ENCODE measurements at places on chromosomes 4 and X.

DNA sequence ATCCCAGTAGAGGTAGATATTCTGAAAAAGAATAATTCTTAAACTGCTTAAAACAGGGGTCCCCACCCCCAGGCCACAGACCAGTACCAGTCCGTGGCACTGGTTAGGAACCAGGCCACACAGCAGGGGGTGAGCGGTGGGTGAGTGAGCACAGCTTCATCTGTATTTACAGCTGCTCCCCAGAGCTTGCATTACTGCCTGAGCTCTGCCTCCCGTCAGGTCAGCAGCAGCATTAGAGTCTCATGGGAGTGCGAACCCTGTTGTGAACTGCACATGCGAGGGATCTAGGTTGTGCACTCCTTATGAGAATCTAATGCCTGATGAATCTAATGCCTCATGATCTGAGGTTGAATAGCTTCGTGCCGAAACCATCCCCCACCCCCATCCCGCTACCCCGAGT is 76.8 kb downstream of the FAM114A1 start:
- DNase-seq, result no peak

DNA sequence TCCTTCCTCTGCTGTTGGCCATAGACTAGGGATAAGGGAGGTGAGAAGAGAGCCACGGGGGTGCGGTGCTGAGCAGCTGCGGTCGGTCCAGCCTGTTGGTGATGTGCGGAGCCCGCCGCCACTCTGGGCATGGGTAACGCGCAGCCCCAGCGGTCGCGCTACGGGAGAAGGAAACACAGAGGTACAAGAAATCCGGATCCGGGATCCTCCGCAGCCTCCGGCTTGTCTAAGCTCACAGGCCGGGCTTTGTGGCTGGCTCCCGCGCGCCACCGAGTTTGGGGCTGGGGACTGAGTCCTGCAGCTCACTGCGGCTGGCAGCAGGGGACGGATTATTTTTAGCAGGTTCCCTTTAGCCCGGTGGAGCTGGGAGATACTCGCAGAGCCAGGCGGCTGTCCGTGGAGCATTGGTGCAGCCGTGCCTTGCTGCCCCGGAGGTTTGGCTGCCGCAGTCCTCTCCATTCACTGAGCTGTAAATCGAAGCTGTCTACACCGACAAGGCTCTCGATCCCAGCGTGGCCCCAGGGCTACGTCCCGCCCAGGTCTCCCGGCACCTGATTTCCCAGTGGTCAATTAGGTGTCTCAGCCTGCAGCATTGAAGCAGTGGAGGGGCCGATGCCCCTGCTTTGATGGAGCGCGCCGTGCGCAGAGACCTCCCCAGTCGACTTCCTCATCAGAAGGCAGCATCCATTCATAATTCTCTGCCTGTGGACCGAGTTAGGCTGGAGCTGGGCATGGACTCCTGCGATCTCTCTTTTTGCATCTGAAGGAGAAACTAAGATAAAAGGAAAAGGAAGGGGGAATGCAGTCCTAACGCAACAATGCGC is 81.9 kb upstream of the SCML1 start:
- peak; percentile 22 for DNase-seq

DNA sequence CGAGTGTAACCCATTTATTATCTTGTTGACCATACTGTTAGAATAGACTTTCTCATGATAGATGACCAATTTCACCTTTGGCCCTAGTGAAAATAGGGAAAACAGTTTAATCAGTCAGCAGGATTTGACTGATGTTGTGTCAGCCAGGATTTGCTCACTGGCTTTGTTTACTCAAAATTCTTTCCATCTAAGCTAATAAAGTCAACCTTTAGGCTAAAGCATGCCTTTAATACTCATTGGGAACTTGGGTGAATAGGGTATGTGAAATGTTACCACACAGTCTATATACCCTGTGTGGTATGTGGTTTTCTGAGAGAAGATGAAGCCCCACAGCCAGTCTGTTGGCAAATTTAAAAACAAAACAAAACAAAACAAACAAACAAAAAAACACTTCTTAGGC is 18.7 kb upstream of the SPANXB1 start:
- DNase-seq, result no peak

GRCh38 chr4:78477276-78477675 is 74.3 kb upstream of the ANXA3 start:
- peak; percentile 39 for DNase-seq

DNA sequence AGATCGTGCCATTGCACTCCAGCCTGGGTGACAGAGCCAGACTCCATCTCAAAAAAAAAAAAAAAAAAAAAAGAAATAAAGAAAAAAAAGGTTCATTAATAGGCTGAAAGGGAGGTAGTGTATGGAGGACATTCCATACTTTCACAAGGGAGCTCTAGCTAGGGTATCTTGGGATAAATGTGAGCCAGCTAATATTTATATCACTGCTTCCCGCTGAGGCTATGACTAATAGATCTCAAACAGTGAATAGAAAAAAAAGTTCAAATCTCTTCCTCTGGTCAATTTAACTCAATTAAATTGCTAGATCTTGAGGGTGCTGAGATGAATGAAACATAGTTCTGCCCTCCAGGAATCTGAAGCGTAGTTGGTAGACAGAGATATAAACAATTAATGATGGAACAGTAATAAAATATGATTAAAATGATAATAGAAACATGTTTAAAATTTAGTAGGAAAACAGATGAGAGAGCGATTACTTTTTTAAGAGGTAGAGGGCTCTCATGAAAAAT is 55.7 kb upstream of the SHISA3 start:
- peak; percentile 62 for DNase-seq

DNA sequence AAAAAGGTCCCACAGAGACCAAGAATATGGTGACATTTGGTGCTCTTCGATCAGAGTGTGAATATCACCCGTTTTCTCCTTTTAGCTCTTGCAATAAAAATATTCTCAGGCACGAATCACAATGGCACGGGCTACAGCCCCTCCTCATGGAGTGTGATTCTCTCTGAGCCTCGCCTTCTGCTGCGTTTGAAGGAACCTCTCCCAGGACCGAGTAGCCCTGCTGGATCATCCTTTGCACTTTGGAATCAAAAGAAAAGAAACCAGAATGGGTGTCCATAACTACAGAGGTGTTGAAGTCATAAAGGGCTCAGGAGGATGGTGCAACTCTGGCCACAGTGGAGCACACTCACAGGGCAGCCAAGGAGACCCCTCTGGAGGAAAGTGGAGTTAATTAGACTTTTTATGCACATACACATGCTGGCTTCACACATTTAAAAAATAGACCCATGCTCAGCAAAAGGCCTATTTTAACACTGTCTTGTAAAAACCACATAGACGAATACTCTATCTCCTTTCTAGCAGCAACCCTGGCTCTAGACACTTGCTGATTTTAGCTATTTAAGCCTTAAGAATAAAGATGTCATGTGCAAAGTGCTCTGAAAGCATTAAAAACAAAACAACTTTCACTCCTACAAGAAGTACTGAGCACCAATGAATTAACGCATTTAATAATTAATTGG is 19.1 kb downstream of the MAML3 start:
- DNase-seq, result no peak

DNA sequence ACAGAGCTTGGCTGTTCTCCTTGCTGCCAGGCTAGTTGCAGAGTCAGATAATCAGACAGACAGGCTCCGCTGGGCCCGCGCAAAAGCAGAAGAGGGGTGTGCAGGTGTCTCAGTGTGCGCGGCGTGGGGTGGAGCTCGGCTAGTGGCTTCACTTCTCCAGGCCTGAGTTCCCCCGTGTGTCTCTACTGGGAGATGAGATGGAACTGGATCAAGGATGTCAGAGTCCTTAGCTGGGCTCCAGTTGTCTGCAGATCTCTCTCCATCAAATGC is 21.1 kb downstream of the HTRA3 start:
- DNase-seq, result no peak

DNA sequence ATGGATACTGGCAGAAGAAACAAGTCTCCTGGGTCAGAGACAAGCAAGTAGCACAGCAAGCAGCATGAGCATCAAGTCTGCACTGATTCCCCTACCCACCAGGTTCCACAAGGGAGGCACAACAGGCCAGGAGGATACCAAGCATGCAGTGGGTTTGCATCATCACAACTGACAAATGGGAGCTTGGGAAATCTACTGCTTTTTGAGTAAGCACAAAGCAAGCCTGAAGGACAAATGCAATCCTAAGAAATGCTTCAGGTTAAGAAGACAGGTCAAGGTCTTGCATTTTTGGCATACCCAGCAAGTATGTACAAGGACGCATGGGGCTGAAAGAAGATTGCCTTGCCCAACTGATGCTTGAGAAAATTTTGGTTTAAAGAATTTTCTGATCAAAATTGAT is 279.6 kb downstream of the PDGFC start:
- no peak for DNase-seq

DNA sequence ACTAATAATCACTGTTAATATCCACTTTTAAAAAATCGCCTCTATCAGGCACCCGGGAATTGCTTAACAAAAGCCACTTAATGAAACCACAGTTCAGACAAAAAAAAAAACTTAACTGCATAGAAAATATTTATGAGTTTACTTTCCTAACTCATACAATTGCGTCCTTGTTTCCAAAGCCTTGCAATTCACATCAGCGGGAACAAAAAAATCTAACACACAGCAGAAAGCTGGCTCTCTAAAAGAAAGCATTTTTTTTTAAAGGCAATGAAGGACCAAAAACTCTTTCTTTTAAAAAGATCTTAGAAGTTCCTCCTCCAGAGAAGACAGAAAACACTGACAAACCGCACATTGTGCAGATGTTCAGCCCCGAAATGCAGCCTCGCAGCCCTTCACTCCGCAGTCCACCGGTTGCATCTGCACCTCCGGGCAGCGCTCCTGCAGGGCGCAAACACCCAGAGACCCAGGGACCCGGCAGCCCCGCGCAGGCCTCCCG is 812 bp downstream of the FAT1 start:
- peak; percentile 54 for DNase-seq

DNA sequence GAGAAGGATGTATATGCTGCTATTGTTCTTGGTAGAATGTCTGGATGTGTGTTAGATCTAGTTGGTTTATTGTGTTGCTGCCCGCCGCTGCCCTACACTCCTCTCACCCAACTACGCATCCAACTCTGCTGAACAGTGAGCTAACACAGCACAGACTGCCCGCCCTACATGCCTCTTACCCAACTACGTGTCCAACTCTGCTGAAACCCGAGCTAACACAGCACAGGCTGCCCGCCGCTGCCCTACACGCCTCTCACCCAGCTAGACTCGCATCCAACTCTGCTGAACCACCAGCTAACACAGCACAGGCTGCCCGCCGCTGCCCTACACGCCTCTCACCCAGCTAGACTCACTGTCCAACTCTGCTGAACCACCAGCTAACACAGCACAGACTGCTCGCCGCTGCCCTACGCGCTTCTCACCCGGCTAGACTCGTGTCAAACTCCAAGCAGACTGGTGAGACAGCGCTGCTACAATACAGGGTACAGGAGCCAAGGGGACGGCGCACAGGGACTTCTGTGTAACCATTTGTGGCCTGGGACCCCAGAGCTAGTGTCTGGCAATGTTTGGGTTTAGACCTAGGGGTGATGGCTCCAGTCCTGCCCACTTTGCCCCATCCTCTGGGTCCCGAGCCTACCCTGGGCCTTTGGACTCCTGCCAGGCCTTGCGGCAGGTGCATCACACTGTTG is 11.6 kb upstream of the CTBP1 start:
- DNase-seq, result no peak

GRCh38 chr4:46820154-46820553 is 88.9 kb downstream of the COX7B2 start:
- no peak for DNase-seq

GRCh38 chrX:19660604-19661255 is 145.4 kb upstream of the MAP3K15 start:
- no peak for DNase-seq

DNA sequence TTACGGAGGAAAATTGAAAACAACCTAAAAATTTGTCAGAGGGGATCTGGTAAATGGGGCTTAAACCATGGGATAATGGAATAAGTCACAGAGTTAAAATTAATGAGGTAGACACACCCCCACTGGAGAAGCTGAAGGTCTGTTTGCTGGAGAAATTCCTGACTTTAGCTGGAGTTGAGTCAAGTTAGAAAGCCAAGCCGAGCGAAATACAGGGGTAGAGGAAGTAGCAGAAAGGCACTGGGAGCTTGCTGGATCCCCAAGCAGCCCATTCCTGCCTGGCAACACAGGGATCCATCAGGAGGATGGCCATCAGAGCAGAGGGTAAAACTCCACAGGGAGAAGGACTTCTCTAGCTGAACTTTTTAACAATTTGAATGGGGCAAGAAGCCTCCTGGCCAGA is 163.8 kb downstream of the ATRX start:
- no peak for DNase-seq

DNA sequence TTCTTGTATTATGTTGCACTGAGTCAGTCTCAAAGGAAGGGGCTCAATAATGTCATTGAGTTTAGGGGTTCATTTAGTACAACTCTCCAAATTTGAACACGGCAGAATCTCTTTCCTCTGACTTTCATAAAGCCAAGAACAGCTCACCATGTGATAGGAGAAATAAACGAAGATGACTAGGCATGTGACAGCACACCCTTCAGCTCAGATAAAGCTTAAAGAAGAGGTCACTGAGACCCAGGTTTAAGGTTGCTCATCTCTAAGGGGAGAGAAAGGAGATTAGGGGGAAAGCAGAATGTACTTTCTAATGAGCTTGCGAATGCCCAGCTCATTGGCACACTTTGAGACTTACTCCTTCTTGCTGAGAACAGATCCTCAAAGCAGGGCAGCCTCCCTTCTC is 89.0 kb downstream of the PLAC1 start:
- DNase-seq, result no peak

DNA sequence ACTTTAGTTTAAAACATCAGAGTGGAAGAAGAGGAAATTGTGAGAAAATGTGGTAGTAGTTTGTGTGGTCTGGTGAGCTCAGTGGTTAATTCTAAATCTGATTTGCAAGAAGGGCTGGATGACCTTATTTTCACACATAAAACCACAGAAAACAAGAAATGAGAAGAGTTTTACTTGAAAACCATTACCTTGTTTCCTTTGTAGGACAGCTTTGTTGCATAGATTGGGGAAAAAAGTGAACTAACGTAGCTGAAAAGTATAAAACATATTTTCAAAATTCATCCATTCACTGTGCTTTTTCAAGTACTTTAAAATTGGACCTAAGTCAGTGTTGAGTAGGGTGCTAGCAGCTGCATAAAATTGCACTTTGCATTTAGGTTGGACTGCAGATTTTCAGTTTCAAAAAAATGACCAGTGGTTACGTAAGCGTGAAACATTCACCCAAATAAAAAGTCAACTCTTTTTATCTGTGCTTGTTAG is 211.3 kb downstream of the ARHGAP10 start:
- no peak for DNase-seq

- DNase-seq, result no peak
These were observed 33.8 kb downstream of the FAM13A start for GRCh38 chr4:89023140-89023539.

DNA sequence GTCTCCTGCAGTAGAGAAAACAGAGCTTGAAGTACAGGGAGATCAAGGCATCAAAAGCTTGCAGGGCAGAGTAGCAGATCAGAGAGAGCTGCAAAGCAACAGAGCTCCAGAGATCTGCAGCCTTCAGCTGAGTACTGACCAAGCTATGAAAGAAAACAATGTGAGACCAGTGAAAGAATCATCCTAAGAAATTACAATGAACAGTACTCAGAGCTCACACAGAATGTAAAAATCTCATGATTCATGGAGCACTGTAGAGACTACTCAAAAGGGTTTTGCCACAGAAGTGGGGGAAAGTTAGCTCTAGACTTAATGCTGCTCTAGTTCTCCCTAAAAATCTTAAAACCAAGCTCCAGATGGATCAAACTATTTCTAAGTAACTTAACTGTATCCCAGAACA is 80.0 kb upstream of the MAB21L2 start:
- DNase-seq, result no peak

GRCh38 chrX:69362856-69363255 is 141.3 kb upstream of the NALF2 start:
- no peak for DNase-seq
